ENCODE measurements at places on chromosomes 6 and 20.

- DNase-seq = no peak
Observed at GRCh38 chr20:63527184-63527583, 6.6 kb downstream of the PPDPF start.

- DNase-seq = no peak
Observed at GRCh38 chr6:104591573-104592334, 268.0 kb downstream of the HACE1 start.

- no peak for DNase-seq
Observed at GRCh38 chr6:88586371-88587149, 376.9 kb downstream of the RNGTT start.

- no peak for DNase-seq
Observed at GRCh38 chr6:94668876-94669275, 908.5 kb upstream of the MANEA start.

DNA sequence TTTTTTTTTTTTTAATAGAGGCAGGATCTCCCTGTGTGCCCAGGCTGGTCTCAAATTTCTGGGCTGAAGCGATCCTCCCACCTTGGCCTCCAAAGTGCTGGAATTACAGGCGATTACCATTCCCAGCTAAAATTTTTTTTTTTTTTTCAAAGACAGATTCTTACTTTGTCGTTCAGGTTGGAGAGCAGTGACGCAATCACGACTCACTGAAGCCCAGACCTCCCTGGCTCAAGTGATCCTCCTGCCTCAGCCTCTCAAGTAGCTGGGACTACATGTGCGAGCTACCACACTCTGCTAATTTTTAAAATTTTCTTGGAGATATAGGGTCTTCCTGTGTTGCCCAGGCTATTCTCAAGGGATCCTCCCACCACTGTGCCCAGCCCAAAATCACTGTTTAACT lies 58.0 kb upstream of the MYO6 start:
- DNase-seq = no peak

DNA sequence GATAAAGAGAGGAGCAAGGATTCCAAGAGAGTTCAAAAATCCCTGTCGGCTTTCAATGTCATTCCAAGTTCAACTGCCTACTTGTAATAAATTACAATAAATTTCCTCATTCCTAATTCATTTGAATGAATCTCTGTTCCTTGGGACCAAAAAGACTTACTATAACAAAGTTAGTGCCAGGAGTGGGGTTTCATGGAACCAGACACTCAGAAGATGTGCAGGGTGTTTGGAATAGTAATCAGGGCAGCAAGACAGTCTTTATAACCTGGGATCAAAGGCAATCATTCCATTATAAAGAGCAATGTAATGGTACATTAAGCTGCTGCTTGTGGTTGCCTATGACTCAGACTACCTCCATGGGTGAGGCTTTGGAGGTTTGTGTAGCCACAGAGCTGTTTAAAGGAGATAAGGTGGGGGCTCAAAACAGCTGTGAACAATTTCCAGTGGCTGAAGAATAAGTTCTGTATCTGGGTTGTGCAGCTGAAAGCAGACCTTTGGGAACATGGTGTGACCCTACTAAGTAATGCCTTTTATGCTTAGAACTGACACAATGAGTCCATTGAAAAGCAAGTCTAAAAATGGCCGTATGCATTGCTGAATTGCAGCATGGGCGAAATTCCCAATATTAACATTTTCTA lies 159.9 kb downstream of the LINC00237 start:
- no peak for DNase-seq

DNA sequence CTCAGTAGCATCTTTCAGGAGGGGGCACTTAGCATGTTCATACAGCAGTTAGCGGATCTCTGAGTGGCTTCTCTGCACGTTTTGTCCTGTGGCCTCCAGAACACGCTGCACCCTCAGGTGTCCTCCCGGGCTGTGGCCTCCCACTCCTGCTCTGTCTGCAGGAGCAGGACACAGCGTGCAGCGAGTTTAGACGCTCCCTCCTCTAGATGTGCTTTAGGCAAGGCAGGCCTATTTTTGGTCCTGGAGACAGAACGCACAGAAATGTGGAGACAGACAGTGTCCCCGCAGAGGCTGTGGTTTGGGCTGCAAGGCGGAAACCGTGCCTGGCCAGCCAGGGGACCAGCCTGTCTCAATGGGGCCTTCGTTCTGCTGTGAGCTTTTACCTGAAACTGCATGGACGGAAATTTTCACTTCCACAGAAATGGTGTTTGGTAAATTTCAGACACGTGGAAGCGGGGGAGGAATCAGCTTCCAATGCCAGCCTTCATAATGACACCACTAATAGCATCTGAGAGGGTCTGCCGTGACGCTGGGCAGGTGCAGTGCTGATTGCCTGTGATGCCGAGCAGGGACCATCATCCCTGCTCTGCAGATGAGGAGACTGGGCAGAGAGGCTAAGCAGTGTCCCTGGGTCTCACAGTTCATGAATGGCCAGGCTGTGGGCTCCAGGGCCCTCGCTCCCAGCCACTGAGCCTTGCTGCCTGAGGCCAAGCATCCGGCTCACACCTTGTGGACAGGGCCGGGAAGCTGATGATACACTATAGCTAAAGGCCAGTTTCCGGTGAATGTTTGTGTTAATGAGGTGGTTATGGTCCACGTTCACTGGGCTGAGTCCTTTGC lies 120.9 kb downstream of the SYCP2 start:
- no peak for DNase-seq

- DNase-seq = no peak
Observed at GRCh38 chr6:136235233-136235564, 14.9 kb downstream of the MTFR2 start.

DNA sequence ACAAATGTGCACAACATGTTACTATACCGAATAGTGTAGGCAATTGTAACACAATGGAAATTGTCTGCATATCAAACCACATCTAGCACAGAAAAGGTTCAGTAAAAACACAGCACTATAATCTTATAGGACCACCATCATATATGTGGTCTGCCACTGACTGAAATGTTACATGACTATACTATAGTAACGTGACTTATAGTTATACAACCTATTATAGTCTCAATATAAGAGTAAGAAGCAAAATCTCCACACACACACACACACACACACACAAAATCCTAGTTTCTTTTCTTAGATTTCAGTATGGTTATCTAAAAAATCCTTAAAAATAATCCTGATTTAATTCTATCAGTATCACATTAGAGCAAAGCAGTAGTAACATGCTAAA lies 164.6 kb downstream of the RALGAPA2 start:
- no peak for DNase-seq

All from GM13976 (cell line).